Umbilical cord (tissue), 2 donors: ENCODE measurements at places on chromosomes 4 and X. TPM values are rescaled to one million over a fixed set of nuclear protein-coding genes. Genes with fewer than 3 reads are reported as not detected.

Gene DRP2
- 1.4 TPM for total RNA-seq

Gene NSG1
- 17.6 TPM for total RNA-seq

Gene TCEAL7
- 11.3 TPM for total RNA-seq

Gene PITX2
- total RNA-seq = 182 TPM

Gene FGFR3
- 66.2 TPM for total RNA-seq

Gene ENPEP
- 15.2 TPM for total RNA-seq

Gene MAGEB17
- not detected for total RNA-seq

Gene CXCL6
- 1.2 TPM for total RNA-seq

Gene ABCB7
- total RNA-seq = 30.8 TPM

Gene KLHL4
- 39.7 TPM for total RNA-seq

Gene SMIM9
- not detected for total RNA-seq

Gene F8A2
- 0.72 TPM for total RNA-seq
